Type B pancreatic cell (in vitro differentiated cells): ENCODE measurements at places on chromosomes 11 and 22.

GRCh38 chr11:104435494-104435893, 271.5 kb upstream of the PDGFD start:
- no peak for DNase-seq

- DNase-seq = no peak
These were observed 10.7 kb upstream of the CD5 start for GRCh38 chr11:61091373-61092279.

DNA sequence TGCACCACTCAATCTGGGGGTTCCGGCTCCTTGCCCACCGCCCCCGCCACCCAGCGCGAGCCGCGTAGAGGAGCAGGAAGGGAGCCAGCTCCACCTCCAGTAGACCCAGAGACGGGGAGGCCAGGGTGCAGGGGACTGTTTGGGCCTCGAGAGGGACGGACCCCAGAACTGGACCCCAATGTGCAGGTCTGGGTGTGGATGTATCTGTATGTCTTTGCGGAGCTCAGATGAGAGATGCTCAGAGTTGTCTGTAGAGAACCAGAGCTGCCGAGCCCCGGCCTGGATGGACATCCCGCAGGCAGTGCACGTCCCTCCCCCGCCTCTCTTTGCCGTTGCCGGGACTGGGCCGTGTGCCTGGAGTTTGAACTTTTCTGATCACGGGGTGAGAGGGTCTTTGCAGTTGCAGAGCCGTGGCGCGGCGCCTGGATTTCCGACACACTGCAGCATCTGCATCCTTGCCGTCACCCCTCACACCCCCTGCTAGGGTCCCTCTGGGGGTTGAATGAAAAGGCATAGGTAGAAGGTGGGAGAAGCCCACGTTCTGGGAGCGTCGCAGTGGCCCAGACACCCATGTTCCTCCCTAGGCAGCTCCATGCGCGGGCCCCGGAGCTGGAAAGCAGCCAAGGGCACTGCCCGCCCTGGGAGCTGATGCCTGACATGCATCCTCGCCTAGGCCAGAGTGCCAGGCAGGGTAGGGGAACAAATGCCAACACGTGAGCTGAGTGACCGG, 105.2 kb downstream of the KCNQ1 start:
- no peak for DNase-seq

DNA sequence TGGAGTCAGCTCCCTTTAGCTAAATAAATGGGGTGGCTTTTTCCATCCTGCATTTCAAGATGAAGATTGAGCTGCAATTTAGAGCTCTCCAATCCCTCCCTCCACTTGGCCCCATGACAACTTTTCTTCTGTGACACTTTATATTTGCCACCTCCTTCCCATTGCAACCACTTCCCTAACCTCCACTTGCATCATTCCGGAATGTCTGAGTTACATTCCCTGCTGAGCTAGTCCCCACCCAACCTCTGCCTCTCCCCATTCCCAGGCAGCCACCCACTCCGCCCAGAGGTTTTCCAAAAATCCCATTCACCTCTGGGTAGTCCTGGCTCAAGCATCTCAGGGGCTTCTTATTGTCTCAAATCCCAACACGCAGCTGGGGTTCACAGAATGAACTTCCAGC, 24.7 kb downstream of the PC start:
- DNase-seq = no peak

- DNase-seq = no peak
These were observed 22.3 kb upstream of the RCE1 start for GRCh38 chr11:66820901-66821300.

DNA sequence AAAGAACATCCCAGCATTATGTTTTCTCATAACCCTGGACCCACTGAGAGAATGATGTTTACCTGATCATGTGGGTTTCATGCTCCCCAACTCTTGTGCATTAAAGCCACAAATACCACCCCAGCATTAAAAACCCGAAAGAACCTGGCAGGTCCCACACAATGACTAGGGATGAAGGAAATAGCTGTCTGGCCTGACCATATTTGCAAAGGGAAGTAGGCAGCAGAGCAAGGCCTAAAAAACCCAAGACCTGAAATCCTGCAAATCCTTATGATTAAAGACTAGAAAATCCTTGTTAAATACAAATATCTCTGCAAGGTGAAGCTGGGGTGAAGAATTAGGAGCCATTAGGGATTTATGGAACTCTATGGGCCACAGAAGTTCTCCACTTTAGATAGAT, 23.7 kb downstream of the PAK1 start:
- no peak for DNase-seq

DNA sequence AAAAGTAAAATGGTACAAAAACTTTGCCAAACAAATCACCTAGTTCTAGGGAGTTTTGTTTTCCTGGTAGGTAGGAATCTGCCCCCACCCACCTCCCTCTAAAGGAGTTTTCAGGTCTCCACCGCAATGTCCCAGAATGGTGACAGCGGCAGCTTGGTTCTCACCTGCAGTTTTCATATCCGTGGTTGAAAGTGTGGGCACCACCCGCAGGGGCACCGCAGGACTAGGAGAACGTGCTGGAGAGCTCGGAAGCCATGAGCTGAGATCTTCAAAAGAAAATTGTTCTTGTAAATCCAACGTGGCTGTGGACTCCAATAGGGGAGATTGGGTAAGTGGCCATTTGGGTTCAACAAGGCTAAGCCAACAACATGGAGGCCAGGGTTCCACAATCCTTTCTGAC, 10.8 kb downstream of the NFRKB start:
- no peak for DNase-seq

- DNase-seq = no peak
These were observed 64.3 kb downstream of the SMIM38 start for GRCh38 chr11:69219991-69220390.

DNA sequence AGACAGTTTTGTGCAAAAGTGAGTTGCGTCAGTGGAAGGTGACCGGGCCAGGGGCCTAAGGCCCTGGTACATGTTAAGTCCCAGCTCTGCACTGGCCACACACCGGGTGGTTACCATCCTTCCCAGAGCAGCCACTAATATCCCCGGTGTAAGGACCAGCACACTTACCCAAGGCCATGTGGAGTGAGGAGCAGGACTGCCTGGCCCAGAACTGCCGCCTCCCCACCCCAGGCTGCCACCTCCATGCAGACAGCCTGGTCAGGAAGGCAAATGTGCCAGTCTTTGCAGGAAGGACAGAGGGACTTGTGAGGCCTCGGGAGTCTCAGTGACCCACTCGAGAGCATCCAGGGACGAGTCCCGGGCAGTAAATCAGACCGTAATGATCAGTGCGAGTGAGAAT, 102.9 kb downstream of the MORC2 start:
- DNase-seq = peak; percentile 50

DNA sequence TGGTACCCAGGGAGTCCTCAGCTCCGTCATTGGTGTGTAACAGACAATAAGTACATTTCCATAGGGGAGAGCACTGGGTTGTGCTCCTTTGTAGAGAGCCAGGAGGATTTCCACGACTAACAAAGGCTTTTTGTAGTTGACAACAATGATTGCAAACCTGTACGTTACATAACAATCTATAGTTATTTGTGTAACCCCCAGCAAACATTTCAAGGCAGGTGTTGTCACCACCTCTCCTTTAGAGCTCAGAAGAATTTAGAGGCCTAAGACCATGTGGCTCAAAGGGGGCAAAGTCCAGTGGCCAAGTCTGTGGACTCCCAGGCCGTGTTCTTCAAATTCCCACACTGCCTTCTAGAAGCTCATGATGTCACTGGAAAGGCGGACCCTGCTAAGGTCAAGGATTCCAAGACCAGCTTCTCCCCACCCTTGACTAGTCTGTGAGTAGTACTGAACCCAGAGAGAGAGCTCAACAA, 15.8 kb downstream of the RPL27A start:
- no peak for DNase-seq

DNA sequence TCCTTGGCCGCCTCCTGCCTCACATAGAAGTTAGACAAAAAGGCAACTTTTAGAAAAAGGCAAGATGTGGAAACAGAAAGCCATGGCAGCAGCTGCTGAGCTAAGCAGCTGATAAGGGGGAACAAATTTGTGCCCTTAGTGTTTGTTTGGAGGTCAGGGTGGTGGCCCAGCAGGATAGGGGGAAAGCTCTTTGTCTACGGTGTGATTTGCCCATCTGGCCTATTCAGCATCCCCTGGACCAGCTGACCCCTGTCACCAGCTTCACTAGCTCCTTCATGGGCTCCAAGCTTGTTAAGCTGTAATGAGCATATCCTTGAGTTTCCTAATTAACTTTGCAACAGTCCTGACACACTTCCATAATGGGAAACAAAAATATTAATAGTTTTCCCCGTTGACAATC, 5.9 kb upstream of the ME3 start:
- DNase-seq = no peak

GRCh38 chr11:2208691-2209369, 37.2 kb upstream of the TH start:
- peak; percentile 68 for DNase-seq

DNA sequence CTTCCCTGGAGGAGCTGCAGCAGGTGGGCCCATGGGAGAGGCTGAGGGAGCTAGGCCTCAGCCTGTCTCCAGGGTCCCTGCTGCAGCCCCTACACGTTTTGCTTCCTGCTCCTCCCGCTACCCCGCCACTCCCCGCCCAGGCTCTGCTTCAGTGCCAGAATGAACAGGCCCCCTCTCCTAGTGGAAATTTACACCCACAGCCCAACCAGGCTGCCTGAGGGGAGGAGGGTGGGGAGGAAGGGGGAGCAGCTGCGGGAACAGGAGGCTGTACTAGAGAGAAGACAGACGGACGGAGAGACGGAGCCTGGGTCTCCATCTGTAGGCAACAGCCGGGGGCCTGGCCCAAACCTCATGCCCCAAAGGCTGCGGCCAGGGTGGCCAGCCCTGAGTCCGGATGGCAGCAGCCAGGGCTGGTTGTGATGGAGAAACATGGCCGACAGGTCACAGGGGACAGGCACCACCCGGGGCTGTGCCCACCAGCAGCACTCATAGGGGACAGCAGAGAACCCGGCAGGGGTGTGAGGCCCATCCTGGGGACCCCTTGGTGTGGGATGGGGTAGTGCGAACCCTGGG, 20.6 kb downstream of the FLRT1 start:
- DNase-seq = no peak

- DNase-seq = no peak
These were observed 3929.2 kb upstream of the OR11H1 start for GRCh38 chr22:11598492-11599440.

- no peak for DNase-seq
These were observed 32.9 kb upstream of the KLHL35 start for GRCh38 chr11:75465701-75466531.

- no peak for DNase-seq
These were observed 460.0 kb downstream of the BUD13 start for GRCh38 chr11:116312570-116313391.
